Amniotic epithelial cell (primary cell): ENCODE measurements at places on chromosomes 5 and 9.
A peak's percentile ranks its signal among the peaks of the same experiment; 100 is the strongest.

DNA sequence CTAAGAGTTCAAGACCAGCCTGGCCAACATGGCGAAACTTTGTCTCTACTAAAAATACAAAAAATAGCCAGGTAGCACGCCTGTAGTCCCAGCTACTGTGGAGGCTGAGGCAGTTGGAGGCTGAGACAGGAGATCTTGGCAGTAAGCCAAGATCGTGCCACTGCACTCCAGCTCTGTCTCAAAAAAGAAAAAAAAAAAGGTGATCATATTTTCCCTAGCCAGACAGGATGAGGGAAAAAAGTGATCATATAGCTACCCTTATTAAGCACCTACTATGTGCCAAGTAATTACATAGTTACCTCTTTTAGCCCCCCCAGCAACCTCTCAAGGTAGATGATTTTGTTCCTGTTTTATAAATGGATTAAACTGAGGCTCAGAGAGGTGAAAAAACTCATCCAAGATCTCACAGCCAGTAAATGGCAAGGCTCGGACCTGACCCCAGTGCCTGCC lies 18.1 kb upstream of the RPL26L1 start:
- DNase-seq = no peak

- DNase-seq = no peak
Observed at GRCh38 chr9:137221506-137222111, 431 bp downstream of the RNF208 start.

GRCh38 chr5:110625376-110625999 lies 101.0 kb downstream of the TMEM232 start:
- DNase-seq = peak; percentile 47

GRCh38 chr9:117720555-117720954 lies 16.4 kb downstream of the TLR4 start:
- no peak for DNase-seq

DNA sequence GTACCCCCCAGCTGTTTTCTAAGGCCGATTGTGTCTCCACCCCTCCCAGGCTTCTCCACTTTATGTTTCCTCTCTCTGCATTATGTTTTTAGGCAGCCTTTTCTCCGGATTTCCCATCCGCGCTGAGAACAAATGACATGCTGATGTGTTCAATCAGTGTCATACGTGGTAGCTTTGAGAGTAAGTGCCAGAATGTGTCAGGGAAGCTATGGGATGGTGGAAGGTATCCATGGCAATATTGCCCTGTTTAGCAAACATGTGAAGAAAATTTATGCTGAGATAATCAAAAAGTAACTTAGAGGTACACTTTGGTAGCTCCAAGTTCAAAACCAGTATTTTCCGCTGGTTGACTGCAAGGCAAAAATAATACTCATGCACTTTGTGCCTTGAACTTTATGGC lies 36.6 kb upstream of the LECT2 start:
- no peak for DNase-seq

- DNase-seq = no peak
Observed at GRCh38 chr5:140145256-140145655, 19.5 kb downstream of the IGIP start.

DNA sequence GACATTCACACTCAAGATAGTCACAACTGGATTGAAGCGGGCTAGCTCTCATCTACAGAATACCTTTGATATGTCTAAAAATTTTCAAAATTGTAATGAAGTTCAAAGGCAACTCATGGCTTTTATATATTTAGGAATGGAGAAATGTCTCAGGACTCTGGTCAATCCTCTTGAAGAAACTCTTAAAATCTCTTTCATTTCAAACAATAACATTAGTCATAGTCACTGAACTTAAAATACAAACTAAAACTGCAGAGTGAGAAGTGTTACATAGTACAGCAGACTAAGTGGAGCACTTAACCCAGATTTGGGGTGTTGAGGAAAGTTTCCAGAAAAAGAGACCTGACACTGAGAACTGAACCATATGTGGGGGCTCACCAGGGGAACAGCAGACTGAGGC lies 20.7 kb downstream of the FANCC start:
- no peak for DNase-seq

- DNase-seq = no peak
Observed at GRCh38 chr5:124733329-124733650, 13.1 kb downstream of the ZNF608 start.

- no peak for DNase-seq
Observed at GRCh38 chr9:32411753-32412152, 27.3 kb downstream of the ACO1 start.

- DNase-seq = peak; percentile 42
Observed at GRCh38 chr9:3436629-3437420, 89.0 kb downstream of the RFX3 start.
